ENCODE measurements at places on chromosomes 7 and 10.

GRCh38 chr10:97200616-97201015 is 14.9 kb upstream of the SLIT1 start:
- DNase-seq = no peak

GRCh38 chr10:5496261-5497250 is 2.8 kb downstream of the CALML5 start:
- DNase-seq = no peak

- no peak for DNase-seq
These were observed 16.1 kb upstream of the IMPDH1 start for GRCh38 chr7:128425850-128426249.

DNA sequence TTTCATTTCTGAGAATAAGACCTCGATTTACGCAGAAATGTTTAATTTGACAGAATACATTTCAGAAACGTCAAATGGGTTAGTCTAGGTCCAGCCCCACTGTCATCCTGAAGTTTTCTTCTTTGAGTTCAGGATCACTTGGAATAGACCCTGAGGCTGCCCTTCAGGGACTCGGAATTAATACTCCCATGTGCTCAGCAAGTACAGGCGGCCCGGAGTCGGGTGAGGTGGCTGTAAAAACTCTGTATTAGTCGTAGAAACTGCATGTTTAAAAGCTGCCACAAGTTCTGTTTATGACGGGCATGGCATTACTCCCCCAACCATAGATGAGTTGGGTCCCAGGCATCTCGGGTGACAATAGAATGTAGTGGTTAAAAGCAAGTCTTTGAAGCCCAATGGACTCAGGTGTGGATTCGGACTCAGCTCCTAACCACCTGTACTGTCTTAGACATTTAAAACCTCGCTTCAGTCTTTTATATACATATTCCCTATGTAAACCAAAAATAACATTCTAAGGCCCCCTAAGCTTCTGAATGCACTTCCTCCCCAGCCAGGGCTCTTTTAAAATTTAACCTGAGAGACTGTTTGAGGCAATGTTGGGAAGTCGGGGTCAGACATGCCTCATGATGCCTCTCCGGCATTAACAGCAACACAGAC is 216.3 kb downstream of the ADARB2 start:
- DNase-seq = no peak

Measured in renal pelvis (tissue), 12 donors.